ENCODE measurements at places on chromosomes 6 and 20. TPM values are rescaled to one million over a fixed set of nuclear protein-coding genes. Genes with fewer than 3 reads are reported as not detected.

EPHA7 gene
- 8.4 TPM for total RNA-seq

TNFRSF6B gene
- total RNA-seq, result 1.2 TPM

CCM2L gene
- 8.1 TPM for total RNA-seq

RNF217 gene
- total RNA-seq, result 12.7 TPM

PCSK2 gene
- total RNA-seq, result 1.6 TPM

RAET1G gene
- 1.6 TPM for total RNA-seq

TRIM31 gene
- not detected for total RNA-seq

MROH8 gene
- 3.8 TPM for total RNA-seq

RAET1L gene
- not detected for total RNA-seq

MPIG6B gene
- 0.55 TPM for total RNA-seq

TSPO2 gene
- total RNA-seq, result not detected

FILIP1 gene
- 117 TPM for total RNA-seq

CNPY3 gene
- 22.0 TPM for total RNA-seq

MYBL2 gene
- not detected for total RNA-seq

TPBG gene
- total RNA-seq, result 7.4 TPM

PDYN gene
- total RNA-seq, result not detected

EYA2 gene
- total RNA-seq, result 0.30 TPM

TP53TG5 gene
- not detected for total RNA-seq

EPPIN gene
- not detected for total RNA-seq

SLC32A1 gene
- not detected for total RNA-seq

SPINT3 gene
- total RNA-seq, result not detected

SPDEF gene
- 0.22 TPM for total RNA-seq

C20orf202 gene
- total RNA-seq, result not detected

PDE10A gene
- 3.6 TPM for total RNA-seq

DNAH8 gene
- not detected for total RNA-seq

HIVEP1 gene
- total RNA-seq, result 18.8 TPM

NFKBIE gene
- 8.7 TPM for total RNA-seq

LAMA5 gene
- total RNA-seq, result 69.4 TPM

PPP1R16B gene
- 0.96 TPM for total RNA-seq

FKBP1C gene
- not detected for total RNA-seq

ADIG gene
- not detected for total RNA-seq

ZNF391 gene
- 1.3 TPM for total RNA-seq

POU3F2 gene
- total RNA-seq, result not detected

FOXQ1 gene
- not detected for total RNA-seq

DEFB115 gene
- not detected for total RNA-seq

FRK gene
- 2.7 TPM for total RNA-seq

ZNF311 gene
- total RNA-seq, result not detected

GRM1 gene
- 0.08 TPM for total RNA-seq

LRRC1 gene
- total RNA-seq, result 6.1 TPM

RAB44 gene
- total RNA-seq, result 0.12 TPM

SIRPD gene
- total RNA-seq, result not detected

HLA-DQA1 gene
- 2.9 TPM for total RNA-seq

PRDM13 gene
- total RNA-seq, result not detected

THBD gene
- 37.0 TPM for total RNA-seq

KHDC1L gene
- not detected for total RNA-seq

GSS gene
- 38.3 TPM for total RNA-seq

GPX5 gene
- not detected for total RNA-seq

CDH4 gene
- 0.94 TPM for total RNA-seq

RBM24 gene
- total RNA-seq, result 133 TPM

TMEM239 gene
- total RNA-seq, result not detected

SLC12A5 gene
- total RNA-seq, result not detected

CABLES2 gene
- 17.7 TPM for total RNA-seq

Data from right atrium auricular region (tissue), 2 donors.